ENCODE measurements at places on chromosomes 13 and 19.

DNA sequence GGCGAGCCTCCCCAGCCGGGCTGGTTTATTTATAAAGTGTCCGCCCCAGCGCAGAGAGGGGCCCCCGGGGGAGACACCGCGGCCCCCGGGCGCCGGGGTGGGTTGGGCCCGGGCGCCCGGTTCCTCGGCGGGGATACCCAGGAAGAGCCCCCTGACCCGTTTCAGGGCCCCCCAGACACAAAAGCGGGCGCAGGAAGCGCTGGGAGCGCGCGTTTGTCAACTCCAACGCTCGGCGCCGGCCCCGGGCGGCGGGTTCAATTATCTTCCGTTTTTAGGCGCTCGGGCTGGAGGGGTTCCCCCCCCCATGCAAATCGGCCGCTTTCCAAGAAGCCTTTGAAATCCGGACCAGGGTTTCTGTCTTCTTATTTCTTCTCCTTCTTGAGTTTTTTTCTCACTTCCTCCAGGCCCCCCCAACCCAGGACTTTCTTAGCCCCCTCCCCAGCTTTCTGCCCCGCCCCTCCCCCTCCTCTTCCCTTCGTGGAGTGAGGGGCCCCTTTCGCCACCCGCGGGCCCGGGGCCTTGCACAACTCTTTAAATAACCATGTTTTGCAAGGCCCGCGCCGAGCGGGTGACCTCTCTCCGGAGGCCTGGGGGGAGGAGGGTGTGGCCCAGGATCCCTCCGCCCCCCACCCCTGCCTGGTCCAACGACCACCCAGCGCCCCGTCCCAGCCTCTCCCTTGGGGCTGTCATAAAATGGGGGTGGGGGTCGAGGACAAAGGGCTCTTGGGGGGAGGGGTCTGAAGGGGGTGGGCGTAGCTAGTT, 935 bp downstream of the ARID3A start:
- no peak for DNase-seq

DNA sequence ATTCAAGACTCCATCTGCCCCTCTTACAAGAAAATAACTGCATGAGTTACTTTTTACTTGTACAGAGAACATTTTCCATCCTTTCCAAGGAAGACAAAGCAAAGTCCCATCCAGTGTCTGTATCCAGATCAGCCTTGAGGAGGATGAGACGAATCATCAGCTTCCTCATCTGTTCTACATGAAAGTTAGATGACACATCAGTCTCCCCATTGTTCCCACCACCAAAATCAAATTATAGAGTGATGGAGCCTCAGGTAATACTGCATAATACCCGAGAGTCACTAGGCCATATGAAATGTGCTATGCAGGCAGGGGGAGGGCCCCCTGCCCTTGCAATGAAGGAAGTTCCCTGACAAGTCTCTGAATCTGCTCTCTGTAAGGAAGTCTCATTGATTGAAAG, 1244.6 kb upstream of the SLC10A2 start:
- no peak for DNase-seq

- DNase-seq = no peak
These were observed 796 bp downstream of the ZNF304 start for GRCh38 chr19:57351867-57352266.

GRCh38 chr19:49165111-49165750, 7.6 kb downstream of the TRPM4 start:
- DNase-seq = no peak

DNA sequence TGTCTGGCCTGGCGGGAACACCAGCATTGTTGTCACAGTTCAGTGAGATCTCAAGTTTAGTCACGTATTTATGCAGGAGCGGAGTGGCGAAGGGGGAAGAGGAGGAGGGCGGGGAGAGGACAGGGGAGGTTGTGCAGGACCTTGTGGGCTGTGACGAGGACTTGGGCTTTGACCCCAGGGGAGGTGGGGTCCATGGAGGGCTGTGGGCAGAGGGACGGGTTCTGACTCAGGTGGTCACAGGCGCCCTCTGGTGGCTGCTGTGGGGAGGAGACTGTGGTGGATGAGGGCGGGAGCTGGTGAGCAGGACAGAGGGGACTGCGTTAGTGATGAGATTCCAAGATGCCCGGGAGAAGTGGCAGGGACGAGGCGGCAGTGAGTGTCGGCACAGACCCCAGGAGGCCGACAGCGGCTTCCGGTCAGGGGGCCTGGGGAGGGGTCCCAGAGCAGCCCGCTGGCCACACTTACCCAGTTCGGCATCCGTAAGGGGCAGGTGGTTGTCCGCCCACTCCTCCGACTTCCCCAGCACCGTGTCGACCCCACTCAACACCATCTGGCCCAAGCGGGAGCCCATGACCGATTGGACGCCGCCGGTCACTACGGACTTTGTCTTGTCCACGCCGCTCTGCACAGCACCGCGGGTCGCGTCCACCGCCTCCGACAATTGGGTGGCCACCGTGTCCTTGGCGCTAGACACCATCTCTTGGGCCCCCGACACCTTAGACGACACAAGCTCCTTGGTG, 15.7 kb downstream of the PLIN3 start:
- peak; percentile 24 for DNase-seq

DNA sequence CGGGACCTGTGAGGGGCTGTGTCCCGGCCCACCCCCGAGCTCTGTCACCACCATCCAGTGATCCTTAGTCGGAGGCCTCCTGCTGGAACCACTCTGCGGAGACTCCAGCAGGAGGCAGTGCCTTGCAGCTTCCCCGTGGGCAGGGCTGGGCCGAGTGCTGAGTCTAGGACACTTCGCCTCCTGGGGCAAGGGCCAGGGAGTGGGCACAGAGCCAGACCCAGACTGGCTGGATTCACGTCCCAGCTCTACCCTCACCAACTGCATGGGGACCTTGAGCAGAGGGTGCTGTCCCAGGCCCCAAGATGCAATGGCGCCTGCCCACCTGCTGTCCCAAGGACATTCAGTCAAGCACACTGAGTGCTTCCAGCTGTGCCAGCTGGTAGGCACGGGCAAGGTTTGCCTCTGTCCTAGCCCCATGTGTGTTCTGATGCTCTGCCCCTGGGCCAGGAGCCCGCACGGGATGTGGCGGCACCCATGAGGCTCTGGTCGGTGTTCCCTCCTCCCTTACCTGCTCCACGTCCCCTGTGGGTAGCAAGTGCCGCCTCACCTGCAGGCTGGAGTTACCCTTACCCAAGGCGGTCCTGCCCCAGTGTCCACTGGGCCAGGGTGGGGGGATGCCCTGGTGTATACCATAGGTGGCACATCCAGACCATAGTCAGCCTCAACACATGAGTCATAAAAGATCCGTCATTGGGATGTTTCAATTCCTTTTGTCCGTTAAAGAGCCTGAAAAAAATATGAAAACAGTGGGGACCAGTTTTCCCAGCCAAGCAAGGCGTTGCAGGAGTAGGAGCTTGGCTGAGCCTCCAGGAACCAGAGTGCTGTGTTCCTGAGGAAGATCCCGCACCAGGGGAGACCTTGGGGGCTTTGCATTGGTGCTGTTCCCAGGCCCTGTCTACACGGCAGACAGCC, 7.4 kb downstream of the FZR1 start:
- no peak for DNase-seq

DNA sequence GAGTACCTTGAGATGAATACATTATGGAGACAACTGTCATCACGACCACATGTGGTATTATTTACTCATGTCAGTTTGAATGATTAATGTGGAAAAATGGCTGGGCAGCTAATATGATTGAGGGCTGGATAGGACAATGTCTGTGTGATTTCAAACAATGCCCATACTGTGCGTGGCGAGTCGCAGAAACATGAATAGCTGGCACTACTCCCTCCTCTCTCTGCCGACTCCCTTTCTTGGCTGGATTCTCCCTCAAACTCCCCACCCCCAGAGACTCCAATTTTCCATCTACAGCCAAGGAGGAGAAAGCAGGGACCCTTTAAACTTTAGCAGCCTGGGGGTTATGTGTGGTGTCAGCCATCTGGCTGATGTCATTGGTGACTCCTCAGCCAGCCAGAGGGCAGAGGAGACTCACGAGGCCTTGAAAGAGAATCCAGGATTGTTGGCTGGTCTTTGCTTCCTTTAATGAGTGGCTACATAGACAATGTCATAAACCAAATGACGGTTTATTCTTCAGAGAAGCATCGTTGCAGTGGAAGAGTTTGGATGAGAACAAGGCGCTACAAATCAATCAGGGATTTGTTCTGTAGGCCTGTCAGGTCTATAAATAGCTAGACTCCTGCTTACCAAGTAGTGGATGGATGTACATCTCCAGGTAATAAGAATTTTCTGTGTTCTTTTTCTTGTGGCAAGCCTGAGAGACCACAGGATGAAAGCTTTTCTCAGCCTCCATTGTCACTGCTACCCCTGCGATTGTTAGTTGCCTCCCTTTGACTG, 165.6 kb downstream of the DLEU7 start:
- no peak for DNase-seq

GRCh38 chr13:62278271-62278670, 862.6 kb upstream of the PCDH20 start:
- DNase-seq = no peak

DNA sequence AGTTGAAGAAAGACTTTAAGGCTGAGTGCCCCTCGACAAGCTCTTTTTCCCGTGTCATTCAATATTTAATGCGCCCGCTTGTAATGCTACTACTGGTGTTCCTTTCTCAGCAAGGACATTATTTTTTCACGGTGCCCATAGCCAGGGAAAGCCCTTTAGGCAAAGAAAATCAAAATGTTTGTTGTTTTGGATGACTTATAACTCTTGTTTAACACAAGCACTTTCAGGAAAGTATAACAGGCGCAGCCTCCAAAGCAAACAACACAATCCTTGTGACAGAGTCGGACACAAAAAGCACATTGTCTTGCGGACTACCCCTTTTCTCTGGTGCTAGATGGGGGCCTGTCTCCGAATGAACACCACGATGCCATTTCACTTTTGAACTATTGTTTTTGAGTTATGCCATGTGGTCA, 12.4 kb downstream of the ZIC5 start:
- no peak for DNase-seq

GRCh38 chr19:28549680-28550277, 663.2 kb downstream of the UQCRFS1 start:
- no peak for DNase-seq

- DNase-seq = no peak
These were observed 2.5 kb downstream of the RPS28 start for GRCh38 chr19:8323781-8324185.

- DNase-seq = no peak
These were observed 971 bp upstream of the ANKRD10 start for GRCh38 chr13:110915874-110916206.

DNA sequence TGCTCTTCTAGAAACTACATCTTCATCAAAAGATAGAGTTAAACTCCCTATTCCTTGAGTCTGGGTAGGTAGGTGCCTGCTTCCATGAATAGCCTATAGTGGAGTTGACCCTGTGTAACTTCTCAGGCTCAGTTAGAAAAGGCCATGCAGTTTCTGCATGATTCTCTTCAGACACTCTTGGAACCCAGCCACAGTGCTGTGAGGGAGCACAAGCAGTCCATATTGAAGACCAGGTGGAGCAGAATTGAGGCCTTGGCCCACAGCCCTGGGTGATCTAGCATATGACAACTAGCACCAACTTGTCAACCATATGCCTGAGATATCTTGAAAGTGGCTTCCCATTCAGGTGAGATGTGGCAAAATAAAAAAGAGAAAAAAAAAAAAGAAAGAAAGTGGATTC, 10.3 kb upstream of the PAN3 start:
- DNase-seq = no peak

DNA sequence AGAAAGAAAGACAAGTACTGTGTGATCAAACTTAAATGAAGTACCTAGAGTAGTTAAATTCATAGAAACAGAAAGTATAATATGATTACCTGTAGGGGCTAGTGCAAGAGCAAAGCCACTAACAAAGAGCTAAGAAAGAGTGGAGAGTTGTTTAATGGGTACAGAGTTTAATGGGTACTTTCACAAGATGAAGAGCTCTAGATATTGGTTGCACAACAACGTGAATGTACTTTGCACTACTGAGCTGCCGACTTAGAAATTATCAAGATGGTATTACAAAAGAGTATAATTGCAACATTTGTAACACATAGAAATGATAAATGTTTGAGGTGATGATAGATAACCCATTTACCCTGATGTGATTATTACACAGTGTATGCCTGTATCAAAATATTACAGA, 140.3 kb upstream of the GPC6 start:
- DNase-seq = no peak

- DNase-seq = no peak
These were observed 1.9 kb downstream of the JSRP1 start for GRCh38 chr19:2254064-2254872.

GRCh38 chr19:41225238-41226052, 6.4 kb downstream of the AXL start:
- no peak for DNase-seq

- peak; percentile 86 for DNase-seq
These were observed 8.6 kb downstream of the ISOC2 start for GRCh38 chr19:55452749-55453346.

- DNase-seq = no peak
These were observed 101.6 kb downstream of the RAP2A start for GRCh38 chr13:97535614-97536013.

DNA sequence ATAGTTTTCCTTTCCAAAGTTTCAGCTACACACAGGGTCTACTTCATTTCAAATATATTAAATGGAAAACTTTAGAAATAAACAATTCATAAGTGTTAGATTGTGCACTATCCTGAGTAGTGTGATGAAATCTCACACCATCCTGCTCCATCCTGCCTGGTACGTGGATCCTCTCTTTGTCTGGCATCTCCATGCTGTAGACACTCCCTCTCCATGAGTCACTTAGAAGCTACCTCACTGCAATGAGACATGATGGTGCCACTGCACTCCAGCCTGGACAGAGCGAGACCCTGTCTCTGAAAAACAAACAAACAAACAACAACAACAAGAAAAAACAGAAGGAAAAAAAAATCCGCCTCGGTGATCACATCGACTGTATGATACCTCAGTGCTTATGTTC, 191.8 kb downstream of the PCCA start:
- no peak for DNase-seq

- DNase-seq = no peak
These were observed 24.0 kb downstream of the GGACT start for GRCh38 chr13:100564444-100565223.

GRCh38 chr13:99042521-99043250, 64.8 kb upstream of the DOCK9 start:
- no peak for DNase-seq

DNA sequence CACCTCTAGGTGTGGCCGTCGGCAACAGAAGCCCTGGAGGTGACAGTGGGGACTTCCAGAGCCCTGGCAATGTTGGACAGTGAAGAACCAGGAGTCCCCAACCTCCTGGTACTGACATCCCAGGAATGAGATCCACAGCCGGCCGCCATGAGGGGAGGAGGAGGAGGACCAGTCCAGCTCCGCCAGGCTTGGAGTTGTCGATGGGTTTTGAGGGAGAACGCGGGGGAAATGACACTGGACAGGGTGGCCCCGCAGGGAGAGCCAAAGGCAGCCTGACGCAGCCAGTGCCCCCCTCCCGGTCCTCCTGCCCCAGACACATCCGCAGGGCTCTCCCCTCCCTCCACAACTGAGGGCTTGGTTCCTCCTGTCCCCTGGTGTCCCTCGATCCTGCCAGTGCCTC, 57.9 kb downstream of the SPACA7 start:
- DNase-seq = no peak
